Peyer's patch (tissue), 4 donors: ENCODE measurements at places on chromosomes 2 and 18. TPM values are rescaled to one million over a fixed set of nuclear protein-coding genes. Genes with fewer than 3 reads are reported as not detected.

DPYSL5 gene
- total RNA-seq, result 0.83 TPM

DNA sequence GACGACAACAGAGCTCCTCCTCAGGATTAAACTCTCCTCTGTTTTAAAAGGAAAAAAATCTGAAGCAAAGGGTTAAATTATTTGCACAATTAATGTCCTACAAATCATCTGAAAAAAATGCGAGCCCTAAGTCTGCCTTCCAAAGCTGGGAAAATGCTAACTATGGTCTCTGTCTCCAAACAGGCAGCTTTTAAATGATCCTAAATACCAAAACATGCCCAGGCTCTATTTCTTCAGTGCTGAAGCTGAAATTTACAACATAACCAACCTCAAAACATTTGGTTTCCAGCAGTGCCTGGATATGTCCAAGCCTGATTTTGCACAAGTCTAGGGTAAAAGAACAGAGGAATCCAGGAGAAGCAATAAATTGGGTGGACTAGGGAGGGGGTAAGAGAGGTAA lies 57.2 kb downstream of the LBH start:
- H3K36me3 ChIP-seq, result no peaks in the 10 kb centered on the region
- H3K27me3 ChIP-seq, result no peaks in the 10 kb centered on the region
- no peak for DNase-seq

DNA sequence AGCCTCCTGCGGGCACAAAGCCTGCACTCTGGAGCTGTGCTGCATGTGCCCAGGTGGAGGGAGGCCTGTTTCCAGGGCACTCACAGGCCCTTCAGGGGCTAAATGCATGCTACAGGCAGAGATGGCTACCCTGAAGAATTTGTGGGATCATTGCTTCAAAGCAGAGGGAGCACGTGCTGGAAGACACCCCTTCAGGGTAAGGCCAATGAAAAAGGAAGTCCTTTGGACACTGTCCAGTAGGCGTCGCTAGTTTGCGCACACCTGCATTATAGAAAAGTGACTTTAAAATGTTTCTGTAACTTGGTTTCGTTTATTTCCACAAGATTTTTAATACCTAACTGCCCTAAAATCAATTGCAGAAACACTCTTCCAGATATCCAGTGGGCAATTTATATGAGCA lies 325.3 kb downstream of the ZNF516 start:
- H3K36me3 ChIP-seq, result no peaks in the 10 kb centered on the region
- no peak overlapping the region for H3K4me3 ChIP-seq
- no peak overlapping the region for H3K27ac ChIP-seq
- no peaks in the 10 kb centered on the region for H3K4me1 ChIP-seq
- no peaks in the 10 kb centered on the region for H3K27me3 ChIP-seq

OTOS gene
- not detected for total RNA-seq

VWA3B gene
- not detected for total RNA-seq

TTLL4 gene
- 48.4 TPM for total RNA-seq

DNA sequence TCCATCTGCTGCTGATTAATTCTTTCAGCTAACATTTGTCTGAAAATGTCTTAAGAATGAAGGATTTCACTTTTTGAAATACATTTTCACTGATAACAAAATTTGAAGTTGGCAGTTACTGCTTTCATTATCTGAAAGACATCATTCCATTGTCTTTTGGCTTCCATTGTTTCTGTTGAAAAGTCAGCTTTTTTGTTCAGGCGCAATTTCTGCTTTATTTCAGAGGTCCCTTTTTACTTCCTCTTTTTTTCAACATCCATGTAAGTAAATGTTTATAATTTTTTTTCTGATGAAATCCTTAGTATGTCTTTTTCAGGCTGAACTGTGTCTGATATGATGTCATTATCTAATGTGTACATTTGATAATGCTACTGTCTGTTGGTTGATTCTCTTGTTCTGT lies 184.2 kb downstream of the RND3 start:
- H3K4me1 ChIP-seq, result no peaks in the 10 kb centered on the region
- no peak for DNase-seq
- H3K4me3 ChIP-seq, result no peak overlapping the region
- H3K36me3 ChIP-seq, result no peaks in the 10 kb centered on the region
- no peaks in the 10 kb centered on the region for H3K27me3 ChIP-seq

- H3K27ac ChIP-seq, result no peak overlapping the region
- no peaks in the 10 kb centered on the region for H3K4me1 ChIP-seq
- no peaks in the 10 kb centered on the region for H3K27me3 ChIP-seq
- DNase-seq, result no peak
- no peak overlapping the region for H3K4me3 ChIP-seq
These were observed 412.8 kb downstream of the CMPK2 start for GRCh38 chr2:6452702-6453481.

M1AP gene
- total RNA-seq, result not detected

DNA sequence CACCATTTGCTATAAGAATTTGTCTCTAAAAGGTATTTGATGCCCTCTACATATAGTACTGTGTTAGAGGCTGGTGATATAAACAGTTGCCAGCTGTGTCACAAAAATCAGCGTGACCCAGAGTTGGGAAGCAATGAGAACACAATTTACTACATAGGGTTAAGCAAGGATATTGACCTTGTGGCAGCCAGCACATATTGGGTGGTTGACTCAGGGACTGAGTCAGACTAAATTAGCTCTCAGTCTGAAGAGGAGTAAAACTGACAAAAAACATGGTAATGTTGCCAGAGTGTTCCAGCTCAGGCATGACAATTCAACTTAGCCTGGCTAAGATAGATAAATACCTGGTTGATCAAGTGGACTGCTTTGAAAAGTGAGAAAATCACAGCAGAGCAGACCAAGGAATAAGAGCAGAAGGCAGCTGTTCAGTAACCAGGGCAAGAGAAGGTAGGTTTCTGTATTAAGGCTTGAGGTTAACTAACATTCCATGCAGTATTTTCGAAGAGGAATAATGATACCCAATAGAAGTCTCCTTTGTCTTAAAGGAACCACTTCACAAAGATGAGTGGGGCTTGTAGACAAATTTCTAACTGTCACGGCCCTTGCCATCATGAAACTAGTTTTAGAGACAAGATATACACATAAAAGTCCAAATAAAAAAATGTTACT lies 108.2 kb upstream of the ERBB4 start:
- no peaks in the 10 kb centered on the region for H3K4me1 ChIP-seq
- H3K27me3 ChIP-seq, result no peaks in the 10 kb centered on the region
- no peaks in the 10 kb centered on the region for H3K36me3 ChIP-seq
- H3K4me3 ChIP-seq, result no peak overlapping the region
- DNase-seq, result no peak
- H3K27ac ChIP-seq, result no peak overlapping the region

HSBP1L1 gene
- total RNA-seq, result 50.1 TPM

CCL20 gene
- total RNA-seq, result not detected

DNA sequence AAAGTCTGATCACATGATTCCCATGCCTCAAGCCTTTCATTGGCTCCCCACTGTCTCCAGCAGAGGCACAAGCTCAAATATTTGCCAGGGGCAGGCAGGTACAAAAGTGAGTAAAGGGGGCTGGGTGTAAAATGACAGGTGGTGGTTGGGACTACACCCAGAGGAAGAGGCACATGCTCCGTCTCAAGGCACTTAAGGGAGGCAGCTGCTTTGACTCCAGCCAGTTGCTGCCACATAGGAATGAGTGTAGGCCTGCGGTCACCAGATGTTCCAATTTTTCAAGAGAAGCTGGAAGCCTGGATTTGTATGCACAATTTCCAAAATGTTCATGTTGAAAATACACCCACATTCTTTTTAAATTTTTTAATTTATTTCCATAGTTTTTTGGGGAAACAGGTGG lies 164.4 kb downstream of the UPP2 start:
- H3K4me1 ChIP-seq, result no peaks in the 10 kb centered on the region
- DNase-seq, result no peak
- no peak overlapping the region for H3K27ac ChIP-seq
- H3K4me3 ChIP-seq, result no peak overlapping the region
- no peaks in the 10 kb centered on the region for H3K36me3 ChIP-seq

KYNU gene
- 25.6 TPM for total RNA-seq

- DNase-seq, result no peak
- no peak overlapping the region for H3K4me3 ChIP-seq
- no peaks in the 10 kb centered on the region for H3K4me1 ChIP-seq
- H3K27ac ChIP-seq, result no peak overlapping the region
- no peaks in the 10 kb centered on the region for H3K36me3 ChIP-seq
- H3K27me3 ChIP-seq, result no peaks in the 10 kb centered on the region
These were observed 138.4 kb upstream of the HDAC4 start for GRCh38 chr2:239539083-239539775.

GRCh38 chr2:1521191-1521877 lies 108.1 kb downstream of the TPO start:
- no peak for DNase-seq
- H3K27me3 ChIP-seq, result no peaks in the 10 kb centered on the region
- H3K4me3 ChIP-seq, result no peak overlapping the region

FBXO15 gene
- not detected for total RNA-seq

CXCR4 gene
- 10.3 TPM for total RNA-seq

DNA sequence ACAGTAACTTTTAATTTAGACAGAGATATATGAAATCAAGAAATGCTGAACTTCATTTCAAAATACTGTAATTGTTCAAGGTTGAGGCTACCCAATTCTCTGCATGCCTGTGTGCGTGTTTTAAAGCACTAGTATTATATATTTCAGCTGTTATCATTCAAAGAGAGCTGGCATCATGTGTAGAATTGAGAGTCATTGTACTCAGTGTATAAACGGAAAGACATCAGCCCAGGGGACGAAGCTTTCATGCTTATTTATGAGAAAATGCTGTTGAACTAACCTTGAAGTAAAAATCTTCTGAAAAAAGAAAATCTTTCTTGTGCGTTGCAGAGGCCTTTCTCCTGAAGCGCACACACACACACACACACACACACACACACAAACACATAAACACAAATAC lies 48.4 kb downstream of the MYCN start:
- H3K4me3 ChIP-seq, result no peak overlapping the region
- no peaks in the 10 kb centered on the region for H3K36me3 ChIP-seq
- no peak for DNase-seq
- H3K27me3 ChIP-seq, result no peaks in the 10 kb centered on the region

DNA sequence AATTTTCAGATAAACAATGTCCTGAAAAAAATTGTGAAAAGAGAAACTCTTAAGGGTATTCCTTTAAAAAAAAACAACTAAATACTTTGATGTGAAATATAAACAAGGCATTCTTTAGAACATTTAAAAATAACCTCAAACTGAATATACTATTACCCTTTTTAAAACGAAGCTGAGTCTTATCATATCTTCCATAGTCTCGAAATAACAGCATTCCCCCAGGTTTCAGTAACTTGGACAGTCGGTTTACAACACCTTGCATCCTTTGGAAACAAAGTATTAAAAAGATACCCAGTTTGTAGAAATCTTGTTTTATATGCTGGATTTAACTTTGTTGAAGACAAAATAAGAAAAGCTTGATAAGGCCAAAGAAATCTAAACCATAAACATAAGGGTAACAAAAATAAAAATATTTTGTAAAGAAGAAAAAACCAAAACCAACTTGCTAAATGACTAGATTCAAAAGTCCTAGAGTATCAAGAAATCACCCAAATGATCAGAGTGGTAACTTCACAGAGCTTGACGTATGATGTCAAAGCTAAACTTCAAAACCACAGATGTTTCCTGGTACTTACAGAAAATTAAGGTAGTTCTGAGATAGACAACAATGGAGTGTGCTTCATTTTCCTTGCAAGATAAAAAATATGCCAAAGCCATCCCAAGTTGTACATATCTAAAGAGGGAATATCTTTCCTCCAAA lies 107.8 kb downstream of the METTL8 start:
- peak overlapping the region; percentile 19 for H3K4me3 ChIP-seq
- no peaks in the 10 kb centered on the region for H3K36me3 ChIP-seq
- H3K27me3 ChIP-seq, result no peaks in the 10 kb centered on the region
- no peak for DNase-seq
- no peaks in the 10 kb centered on the region for H3K4me1 ChIP-seq

RETREG2 gene
- total RNA-seq, result 80.3 TPM

DNA sequence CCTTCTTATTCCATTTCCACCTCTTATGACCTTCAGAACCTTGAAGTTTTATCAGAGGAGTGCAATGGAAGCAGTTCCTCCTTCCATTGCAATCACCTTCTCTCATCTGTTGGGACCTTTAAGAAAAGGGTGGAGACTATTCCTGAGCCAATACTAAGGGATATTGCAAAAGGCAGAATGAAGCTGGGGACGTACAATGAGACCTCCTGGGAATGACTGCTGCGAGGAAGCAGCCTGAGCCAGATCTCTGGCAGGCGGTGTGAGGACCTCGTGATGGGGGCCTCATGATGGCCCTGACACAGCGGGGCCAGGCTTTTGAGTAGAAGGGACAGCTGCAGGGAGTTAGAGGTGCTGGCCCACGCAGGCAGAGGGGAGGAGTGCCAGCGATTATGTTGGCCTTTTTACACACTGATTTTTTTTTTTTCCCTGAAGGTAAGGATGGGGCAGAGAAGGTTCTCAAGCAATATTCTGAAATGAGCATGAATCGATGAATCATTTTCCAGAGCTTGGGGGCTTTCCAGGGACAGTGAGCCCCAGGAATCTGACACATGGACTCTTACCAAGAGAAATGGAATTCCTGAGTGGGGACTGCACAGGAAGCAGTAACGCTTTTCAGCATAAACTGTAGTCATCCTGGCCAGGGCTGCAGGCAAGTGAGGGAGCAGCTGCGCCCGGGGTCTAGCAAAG lies 40.0 kb upstream of the LAPTM4A start:
- H3K36me3 ChIP-seq, result no peaks in the 10 kb centered on the region
- peak; percentile 65 for DNase-seq
- no peaks in the 10 kb centered on the region for H3K27me3 ChIP-seq
- no peaks in the 10 kb centered on the region for H3K4me1 ChIP-seq

- no peaks in the 10 kb centered on the region for H3K36me3 ChIP-seq
- peaks cover 7% of the 10 kb centered on the region for H3K4me1 ChIP-seq
- DNase-seq, result no peak
- no peaks in the 10 kb centered on the region for H3K27me3 ChIP-seq
These were observed 66.4 kb downstream of the BABAM2 start for GRCh38 chr2:27956888-27957287.

SERPINB11 gene
- total RNA-seq, result not detected

GRCh38 chr2:219680958-219681693 lies 53.7 kb downstream of the SLC4A3 start:
- no peak overlapping the region for H3K4me3 ChIP-seq
- H3K36me3 ChIP-seq, result no peaks in the 10 kb centered on the region
- no peak overlapping the region for H3K27ac ChIP-seq
- DNase-seq, result no peak
- no peaks in the 10 kb centered on the region for H3K27me3 ChIP-seq
- peaks cover 5% of the 10 kb centered on the region for H3K4me1 ChIP-seq

GRCh38 chr2:6975988-6976387 lies 58.8 kb downstream of the RNF144A start:
- H3K27ac ChIP-seq, result no peak overlapping the region
- H3K4me1 ChIP-seq, result no peaks in the 10 kb centered on the region
- H3K36me3 ChIP-seq, result no peaks in the 10 kb centered on the region

DNA sequence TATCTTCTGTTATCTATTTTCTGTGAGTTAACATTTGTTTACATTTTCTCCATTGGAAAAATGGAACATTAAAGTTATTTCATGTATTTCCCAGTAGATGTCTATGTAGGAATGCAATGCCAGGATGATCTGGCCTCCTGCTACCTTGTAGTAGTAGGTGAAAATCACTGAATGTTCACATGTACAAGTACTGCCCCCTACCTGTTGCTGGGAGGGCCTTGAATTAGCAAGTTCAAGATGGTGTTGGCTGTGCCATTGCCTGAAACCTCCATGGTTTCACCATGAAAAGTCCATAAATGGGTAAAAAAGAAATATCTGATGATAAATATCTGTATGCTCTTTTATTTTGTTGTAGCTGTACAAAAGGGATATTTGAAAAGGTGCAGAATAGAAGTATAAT lies 30.7 kb downstream of the XRCC5 start:
- DNase-seq, result peak; percentile 49
- no peak overlapping the region for H3K27ac ChIP-seq
- H3K27me3 ChIP-seq, result no peaks in the 10 kb centered on the region
- H3K4me3 ChIP-seq, result no peak overlapping the region
